NCI-H1092 (cell line): ENCODE measurements at places on chromosomes 16 and 17.
A peak's percentile ranks its signal among the peaks of the same experiment; 100 is the strongest.

DNA sequence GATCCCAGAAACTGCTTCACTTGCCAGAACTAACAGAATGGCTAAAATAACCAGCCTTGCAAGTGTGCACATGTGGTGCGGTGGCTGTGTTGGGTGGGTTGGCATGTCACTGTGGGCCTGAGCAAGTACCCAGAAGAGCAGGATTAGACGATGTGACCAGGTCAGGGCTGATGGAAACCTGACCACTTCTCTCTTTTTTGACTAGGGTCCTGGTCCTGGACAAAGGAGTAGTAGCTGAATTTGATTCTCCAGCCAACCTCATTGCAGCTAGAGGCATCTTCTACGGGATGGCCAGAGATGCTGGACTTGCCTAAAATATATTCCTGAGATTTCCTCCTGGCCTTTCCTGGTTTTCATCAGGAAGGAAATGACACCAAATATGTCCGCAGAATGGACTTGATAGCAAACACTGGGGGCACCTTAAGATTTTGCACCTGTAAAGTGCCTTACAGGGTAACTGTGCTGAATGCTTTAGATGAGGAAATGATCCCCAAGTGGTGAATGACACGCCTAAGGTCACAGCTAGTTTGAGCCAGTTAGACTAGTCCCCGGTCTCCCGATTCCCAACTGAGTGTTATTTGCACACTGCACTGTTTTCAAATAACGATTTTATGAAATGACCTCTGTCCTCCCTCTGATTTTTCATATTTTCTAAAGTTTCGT, 16.7 kb downstream of the ANKRD40 start:
- no peak for DNase-seq

GRCh38 chr16:15689290-15689689, 39.2 kb downstream of the NDE1 start:
- no peak for DNase-seq

DNA sequence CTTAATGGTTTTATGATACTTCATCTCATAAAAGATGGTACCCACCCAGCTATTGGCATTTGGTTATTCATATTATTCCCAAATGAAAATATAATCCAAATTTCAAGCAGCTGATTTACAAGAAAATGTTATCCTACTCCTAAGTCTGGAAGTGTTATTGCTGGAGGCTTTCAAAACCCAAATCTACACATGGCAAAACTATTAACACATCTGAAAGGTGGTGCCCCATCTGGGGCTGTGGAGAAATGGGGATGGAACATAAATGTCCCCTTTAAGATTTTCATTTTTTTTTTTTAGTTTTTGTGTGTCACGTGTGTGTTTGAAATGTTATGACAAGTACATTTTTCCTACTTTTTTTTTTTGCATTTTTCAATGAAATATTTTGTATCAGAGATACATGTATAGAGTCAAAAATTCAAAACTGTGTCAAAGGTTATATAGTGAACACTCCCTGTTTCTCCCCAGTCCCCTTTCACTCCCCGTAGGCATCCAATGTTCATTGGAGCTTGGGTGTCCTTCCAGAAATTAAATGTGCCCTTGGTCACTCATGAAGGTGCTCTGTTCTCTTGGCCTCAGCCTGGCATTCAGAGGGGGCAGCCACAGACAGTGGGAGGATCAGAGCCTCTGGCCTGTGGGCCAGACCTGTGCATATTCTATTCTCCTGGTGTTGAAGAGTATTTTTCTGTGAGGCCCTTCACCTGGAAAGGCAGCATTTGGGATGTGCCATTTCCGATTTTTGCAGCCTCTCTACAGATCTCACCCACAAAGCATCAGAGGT, 79.1 kb downstream of the CLEC16A start:
- DNase-seq, result no peak

- peak; percentile 72 for DNase-seq
Measured at GRCh38 chr16:15434425-15435215, at the start of gene BMERB1. Gene BMERB1, plus strand, starts transcription at chr16:15434588. Its CDS starts 66 bp downstream, at chr16:15434654.

- no peak for DNase-seq
Measured at GRCh38 chr16:24514096-24514495, 25.3 kb upstream of the RBBP6 start.

DNA sequence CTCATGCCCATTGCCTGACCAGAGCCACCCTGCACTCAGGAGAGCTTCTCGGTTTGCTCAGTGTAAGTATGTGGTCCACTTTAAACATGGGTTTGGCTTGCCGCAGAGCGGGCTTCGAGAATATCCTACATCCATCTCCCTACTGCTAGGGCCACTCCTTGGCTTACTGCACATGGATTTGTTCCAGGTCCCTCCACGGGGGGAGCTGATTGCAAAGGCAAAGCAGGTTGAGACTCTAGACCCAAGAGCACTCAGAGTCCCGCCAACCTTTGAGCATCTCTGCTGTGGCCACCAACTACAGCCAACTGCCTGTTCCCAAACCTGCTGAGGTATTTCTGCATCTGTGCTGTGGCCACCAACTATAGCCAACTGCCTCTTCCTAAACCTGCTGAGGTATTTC, 26.4 kb downstream of the RNF135 start:
- DNase-seq, result no peak

GRCh38 chr17:40349895-40350688, 14.4 kb downstream of the GJD3 start:
- no peak for DNase-seq

DNA sequence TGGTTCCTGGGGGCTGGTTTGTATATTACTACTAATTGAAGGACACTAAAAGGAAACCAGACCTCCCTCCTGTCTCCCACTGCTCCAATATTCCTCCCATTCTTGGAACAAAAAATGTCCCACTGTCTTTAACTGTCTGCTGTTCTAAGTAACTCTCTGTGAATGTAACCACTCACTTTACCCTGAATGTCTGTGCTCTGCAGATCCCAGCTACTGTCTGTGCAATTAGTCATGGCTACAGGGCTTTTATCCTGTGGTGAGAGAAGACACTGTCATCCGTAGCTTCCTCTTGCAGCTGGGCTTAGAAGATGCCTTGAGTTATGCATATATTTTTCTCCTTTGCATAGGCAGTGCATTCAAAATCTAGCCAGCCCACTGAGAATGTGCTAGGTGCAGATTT, 853.8 kb downstream of the CDH8 start:
- DNase-seq, result no peak

- peak; percentile 20 for DNase-seq
Measured at GRCh38 chr17:57442914-57443571, 186.7 kb downstream of the MSI2 start.

DNA sequence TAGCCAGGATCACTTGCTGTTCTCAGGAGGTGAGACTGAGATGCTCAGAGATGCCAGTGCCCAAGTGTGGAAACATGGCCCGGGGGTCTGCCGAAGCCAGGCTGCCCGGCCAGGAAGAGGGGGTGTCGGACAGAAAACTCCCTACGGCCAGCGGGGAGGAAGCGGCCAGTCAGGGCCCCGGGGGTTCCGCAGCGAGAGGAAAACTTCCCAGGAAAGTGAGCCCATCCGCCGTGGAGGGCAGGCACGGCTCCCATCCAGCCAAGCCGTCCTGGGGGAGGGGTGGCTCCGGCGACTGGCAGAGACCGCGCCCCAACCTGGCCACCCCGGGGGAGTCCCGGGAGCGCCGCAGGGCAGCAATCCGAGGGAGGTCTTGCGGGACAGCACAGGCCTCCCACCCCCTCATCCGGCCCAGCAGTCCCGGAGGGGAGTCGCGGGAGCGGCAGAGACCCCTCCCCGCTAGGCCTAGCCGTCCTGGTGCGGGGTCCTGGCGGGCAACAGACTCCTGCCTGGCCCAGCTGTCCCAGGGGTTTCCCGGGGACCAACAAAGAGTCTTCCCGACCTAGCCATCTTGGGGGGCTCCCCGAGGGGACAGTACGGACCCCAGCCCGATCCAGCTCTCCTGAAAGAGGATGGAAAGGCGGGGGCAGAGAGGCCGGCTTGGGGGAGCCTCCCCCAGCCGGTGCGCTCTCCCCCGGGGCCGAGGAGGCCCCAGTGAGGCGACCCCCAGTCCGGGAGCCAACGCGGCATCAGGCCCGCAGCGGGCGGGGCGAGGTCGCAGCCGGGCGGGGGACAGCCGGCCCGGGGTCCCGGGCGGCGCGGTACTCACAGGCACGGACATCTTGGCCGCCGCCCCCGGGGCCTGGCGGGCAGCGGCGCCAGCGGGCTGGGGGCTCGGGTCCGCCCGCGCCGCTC, 13.8 kb upstream of the BCAR1 start:
- DNase-seq, result no peak

DNA sequence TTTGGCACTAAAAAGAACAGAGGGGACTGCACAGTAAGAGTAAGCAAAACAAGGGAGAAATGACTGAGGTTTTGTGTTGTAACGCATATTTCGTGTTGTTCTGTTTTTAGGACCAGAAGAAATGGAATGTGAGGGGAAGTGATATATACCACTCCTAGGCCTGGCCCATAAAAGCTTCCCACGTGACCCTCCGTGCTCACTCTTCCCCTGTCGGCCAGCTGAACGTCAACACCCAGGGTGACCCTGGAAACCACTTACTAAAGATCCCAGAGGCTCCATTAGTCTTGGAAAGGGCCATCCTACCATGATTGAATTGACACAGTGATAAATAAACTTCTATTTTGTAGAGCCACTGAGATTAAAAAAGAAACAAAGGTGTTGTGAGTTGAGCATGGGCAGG, 79.8 kb downstream of the HELZ start:
- no peak for DNase-seq

GRCh38 chr16:53925107-53925410, 221.1 kb downstream of the FTO start:
- DNase-seq, result no peak

GRCh38 chr17:63381101-63381729, 64.9 kb downstream of the CYB561 start:
- DNase-seq, result no peak

DNA sequence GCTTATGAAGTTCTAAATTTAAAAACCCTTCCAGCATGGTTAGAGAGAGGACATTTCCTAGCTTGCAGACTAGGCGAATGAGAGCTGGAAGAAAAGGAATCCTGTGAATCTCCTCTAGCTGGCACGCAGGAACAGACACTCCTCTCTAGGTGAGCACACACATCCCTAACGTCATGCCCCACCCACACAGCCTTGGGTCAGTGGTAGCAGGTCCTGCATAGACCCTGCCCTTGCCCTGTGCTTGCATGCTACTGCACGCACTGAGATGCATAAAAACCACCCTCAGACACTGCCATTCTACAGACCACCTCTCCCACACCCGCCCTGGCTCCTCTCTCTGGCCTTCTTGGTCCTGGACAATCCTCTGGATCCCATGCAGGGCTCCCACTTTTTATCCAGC, 23.5 kb downstream of the CES1 start:
- DNase-seq, result no peak

- DNase-seq, result no peak
Measured at GRCh38 chr17:11720816-11721215, 122.5 kb downstream of the DNAH9 start.

GRCh38 chr16:72458035-72458434, 286.1 kb upstream of the PMFBP1 start:
- no peak for DNase-seq

- no peak for DNase-seq
Measured at GRCh38 chr17:57377094-57377493, 120.8 kb downstream of the MSI2 start.
